ENCODE measurements at places on chromosomes 1 and 21.

- no peak for DNase-seq
These were observed 45.6 kb upstream of the HFM1 start for GRCh38 chr1:91450260-91450659.

DNA sequence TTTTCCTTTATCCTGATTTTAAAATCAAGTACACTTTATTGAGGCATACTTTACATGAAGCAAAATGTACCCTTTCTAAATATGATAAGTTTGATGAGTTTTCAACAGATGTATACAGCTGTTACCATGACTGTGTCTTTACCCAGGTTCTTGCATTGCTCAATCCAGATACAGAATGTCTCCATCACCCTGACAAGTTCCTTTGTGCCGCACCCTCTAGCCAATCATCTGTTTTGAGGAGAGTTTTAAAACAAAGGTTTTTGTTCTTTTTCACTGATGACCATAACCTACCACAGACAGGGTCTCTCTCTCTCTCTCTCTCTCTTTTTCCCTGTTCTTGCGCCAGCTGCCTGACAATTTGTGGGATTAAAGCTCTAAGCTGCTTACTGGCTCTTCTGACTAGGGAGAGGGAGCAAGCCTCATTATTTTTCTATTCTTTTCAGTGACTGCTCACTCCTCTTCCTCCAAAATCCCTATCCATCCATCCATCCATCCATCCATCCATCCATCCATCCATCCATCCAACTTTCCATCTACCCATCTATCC, 1.2 kb upstream of the KCNE1 start:
- no peak for DNase-seq

DNA sequence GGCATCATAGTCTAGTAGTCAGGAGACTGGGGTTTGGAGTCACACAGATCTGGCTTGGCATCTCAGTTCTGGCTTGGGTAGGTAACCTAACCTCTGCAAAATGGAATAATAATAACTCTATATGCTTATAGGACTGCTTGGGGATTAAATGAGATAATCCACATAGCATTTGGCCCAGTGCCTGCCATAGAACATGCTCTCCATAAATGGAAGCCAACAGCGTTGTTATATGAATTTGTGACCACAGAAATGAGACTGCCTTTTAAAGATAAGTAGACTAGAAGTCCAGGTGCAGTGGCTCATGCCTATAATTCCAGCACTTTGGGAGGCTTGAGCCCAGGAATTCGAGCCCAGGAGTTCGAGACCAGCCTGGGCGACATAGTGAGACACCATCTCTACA, 4.0 kb upstream of the OPRD1 start:
- DNase-seq, result no peak

DNA sequence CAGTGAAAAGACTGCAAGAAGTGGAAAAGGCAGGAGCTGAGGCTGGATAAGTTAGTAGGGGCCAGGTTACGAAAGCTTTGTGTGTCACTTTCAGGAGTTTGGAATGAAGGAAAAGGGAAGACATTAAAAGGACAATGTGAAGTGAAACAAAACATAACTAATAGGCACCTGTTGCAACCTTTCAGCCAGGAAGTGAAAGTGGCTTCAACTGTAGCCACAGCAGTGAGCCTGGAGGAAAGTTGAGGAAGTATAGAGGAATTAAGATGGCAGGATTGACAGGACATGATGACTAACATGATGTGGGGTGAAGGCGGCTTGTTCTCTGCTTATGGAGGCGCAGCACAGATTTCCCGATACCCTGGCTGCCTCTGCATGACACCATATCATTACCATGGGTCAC, 68.9 kb downstream of the C4BPA start:
- DNase-seq, result no peak

GRCh38 chr1:27397110-27397509, 4.7 kb downstream of the GPR3 start:
- no peak for DNase-seq

- DNase-seq, result no peak
These were observed 49.0 kb upstream of the LRP8 start for GRCh38 chr1:53376742-53377437.

GRCh38 chr1:10704368-10704882, 92.0 kb downstream of the CASZ1 start:
- no peak for DNase-seq

- DNase-seq, result no peak
These were observed 181.2 kb upstream of the BRINP3 start for GRCh38 chr1:190658907-190659306.

GRCh38 chr1:26856604-26857469, 6.1 kb upstream of the SFN start:
- DNase-seq, result no peak

DNA sequence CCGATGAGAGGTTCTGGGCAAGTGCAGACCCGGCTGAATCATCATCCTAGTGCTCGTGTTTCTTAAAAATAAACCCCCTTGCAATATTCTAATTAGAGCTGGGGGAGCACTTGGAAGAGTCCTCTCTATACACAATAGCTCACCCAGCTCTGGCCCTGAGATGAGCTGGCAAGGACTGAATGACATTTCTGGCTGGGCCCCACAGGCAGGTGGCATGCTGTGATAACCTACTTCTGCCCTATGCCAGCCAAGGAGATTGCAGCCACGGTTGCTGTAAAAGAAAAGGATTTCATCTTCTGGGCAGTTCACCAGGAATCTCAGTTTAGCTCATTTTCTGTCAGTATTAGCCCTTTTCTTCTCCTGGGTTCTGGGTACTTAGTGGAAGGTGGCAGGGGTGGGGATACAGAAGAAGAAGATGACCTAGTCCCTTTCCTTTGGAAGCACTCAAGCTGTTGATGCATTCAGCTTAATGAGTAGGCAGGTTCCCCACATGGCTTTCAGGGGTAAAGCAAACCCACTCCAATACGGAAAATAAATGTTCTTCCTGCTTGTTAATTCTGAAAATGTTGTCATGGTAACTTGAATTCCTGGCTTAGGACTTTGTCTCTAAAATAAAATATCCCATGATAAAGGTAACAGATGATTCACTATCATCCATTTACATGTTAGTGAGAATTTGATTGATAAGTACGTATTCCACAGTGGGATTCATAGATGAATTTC, 32.2 kb downstream of the VASH2 start:
- DNase-seq, result no peak

DNA sequence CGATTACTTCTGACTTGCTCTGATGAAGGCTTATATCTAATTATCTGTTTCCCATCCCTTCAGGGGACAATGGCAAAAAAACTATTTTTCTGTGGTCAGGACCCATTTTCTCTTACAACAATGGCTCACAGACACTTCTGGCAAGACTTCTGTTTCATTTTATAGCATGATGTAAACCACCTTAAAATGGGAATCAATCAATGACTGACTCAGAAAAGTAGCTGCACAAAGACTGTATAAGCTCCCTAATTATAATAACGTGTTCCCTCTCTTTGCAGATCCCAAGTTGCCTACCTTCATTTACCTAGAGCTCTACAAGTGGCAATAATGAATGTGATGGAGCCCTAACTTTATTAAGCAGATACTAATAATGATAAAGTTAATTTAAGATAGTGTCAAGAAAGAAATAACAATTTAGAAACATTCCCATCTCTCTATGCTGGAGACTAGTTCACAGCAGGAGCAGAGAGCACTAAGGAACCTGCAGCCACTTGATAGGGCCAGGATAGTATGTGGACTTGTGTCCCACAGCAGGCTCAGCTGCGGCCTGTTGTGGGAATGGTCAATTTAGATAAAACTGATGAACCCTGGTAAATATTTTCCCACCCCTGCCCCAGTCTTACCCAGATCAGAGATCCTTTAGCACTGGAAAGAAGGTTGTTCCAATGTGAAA, 538 bp downstream of the GBP2 start:
- DNase-seq, result no peak

GRCh38 chr1:22801761-22802160, 91.1 kb downstream of the EPHB2 start:
- DNase-seq, result no peak

GRCh38 chr1:22919341-22920025, 53.2 kb downstream of the LACTBL1 start:
- no peak for DNase-seq

- DNase-seq, result no peak
These were observed 3.7 kb downstream of the PEAR1 start for GRCh38 chr1:156897078-156897825.

- DNase-seq, result no peak
These were observed 14.6 kb downstream of the TRIM46 start for GRCh38 chr1:155188268-155188667.

- no peak for DNase-seq
These were observed 266.1 kb downstream of the KIF26B start for GRCh38 chr1:245420926-245421325.

DNA sequence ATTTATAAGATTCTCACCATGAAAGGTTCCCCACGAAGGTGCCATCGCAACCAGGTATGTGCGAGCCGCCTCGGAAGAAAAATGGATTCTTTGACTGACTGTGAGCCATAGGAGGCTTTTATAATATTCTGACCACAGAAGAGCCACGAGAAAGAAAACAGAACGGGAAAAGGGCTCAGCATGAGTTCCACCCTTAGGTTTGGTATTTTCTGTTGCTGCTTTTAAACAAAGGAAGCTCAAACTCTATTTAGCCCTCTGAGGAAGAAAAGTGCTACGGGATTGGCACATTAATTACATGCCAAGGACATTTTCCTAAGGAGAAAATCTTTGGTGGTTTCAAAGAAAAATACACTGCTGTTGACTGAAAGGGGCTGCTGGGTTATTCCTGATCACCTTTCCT, 39.3 kb downstream of the MIS18A start:
- no peak for DNase-seq

- DNase-seq, result peak; percentile 83
These were observed 42.9 kb downstream of the ATP1A1 start for GRCh38 chr1:116415699-116416533.

DNA sequence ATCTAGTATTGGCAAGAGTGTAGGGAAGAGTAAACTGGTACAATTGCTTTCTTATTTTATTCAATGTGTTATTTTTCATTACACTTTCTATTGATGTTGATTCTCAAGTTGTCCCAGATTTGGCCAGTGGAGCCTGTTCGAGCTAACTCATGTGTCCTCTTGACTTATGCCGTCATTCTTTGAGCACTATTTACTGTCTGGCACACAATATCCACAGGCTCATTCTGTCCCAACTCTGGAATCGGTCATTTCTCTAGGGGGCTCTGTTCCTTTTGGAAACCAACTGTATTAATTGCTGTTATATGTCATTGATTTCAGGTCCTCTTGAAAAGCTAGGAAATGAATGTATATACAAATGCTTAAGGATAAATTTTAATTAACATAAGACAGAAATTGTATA, 22.4 kb upstream of the SFPQ start:
- no peak for DNase-seq

- no peak for DNase-seq
These were observed 2.5 kb downstream of the KIF21B start for GRCh38 chr1:201020721-201021629.

DNA sequence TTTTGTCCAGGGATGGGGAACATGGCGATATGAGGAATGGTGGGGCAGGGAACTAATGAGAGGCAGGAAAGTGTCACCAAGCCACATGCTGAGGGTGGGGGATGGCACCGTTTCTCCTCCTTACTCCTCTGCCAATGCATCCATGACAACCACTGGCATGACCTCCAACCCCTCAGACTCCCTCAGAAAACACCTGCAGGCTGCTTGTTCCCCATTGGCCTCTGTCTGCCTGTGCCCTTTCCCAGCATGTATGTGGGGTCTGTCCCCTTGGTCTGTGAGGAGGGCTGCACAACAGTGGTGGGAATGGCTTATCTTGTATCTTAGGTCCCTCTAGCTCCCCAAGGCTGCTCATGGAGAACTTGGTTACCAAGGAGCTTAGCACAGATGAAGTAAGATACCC, 137.2 kb upstream of the NGF start:
- no peak for DNase-seq

GRCh38 chr1:159196543-159196942, 8.1 kb upstream of the ACKR1 start:
- no peak for DNase-seq

DNA sequence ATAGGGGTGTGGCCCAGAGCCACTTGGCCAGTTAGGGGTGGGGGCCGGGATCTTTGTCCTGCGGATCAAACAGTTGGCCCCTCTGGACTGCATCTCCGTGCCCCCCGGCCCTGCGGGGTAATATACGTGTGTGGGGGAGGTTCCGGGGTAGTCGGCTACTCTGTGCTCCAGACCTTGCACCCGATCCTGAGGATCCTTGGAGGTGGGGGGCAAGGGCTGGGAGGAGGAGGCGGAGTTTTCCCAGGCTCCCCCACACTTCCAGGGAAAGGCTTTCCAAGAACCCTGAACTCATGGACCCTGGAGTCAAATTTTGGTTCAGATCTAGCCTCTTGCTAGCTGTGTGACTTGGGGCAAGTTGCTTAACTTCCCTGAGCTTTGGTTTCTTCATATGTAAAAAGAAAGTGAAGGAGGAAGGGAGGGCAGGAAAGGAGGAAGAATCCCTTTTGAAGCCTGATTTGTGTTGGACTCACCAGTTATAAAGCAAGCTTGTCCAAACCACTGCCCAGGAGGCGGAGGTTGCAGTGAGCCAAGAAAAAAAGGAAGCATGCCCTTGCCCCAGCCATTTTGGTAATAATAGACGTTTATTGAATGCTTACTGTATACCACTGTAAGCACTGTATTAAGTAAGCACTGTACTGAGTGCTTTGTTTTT, 686 bp downstream of the MIIP start:
- no peak for DNase-seq

GRCh38 chr21:31647650-31648049, 11.8 kb upstream of the SOD1 start:
- no peak for DNase-seq

DNA sequence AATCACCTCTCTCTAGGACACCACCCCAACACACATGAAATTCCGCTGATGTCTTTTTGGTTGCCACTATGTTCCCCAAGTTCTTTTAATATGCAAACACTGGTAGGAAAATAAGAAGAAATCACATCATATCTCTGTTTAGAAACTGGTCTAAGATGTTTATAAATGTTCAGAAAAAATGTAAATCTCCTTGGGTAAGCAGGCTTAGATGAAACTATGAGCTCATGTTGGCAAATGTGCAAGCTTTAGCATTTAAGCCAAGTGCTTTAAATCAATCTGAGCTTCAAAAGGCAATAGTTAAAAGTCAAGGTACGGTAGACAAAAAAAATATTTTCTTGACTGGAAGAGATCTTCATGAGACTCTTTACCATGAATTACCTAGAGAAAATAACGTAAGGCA, 25.2 kb upstream of the SLAMF9 start:
- DNase-seq, result no peak

DNA sequence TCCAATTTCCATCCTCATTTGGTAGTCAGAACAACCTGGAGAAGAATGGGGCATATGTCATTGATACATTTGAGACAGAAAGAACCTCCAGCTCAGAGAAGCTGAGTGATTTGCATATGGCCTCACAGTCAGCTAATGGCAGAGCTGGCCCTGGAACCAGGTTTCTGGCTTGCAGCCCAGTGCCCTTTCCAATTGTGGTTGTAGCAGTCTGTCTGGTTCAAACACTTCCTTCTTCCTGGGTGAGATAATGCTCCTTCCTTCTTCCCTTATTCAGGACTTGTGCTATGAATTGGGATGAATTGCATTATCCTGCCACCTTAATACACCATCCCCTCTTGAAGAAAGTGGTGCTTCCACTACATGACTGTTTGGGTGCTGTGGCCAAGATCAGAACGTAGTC, 24.2 kb downstream of the SLC5A9 start:
- DNase-seq, result no peak

Data from NCI-H187 (cell line).